ENCODE measurements at places on chromosomes 1 and 21. TPM values are rescaled to one million over a fixed set of nuclear protein-coding genes. Genes with fewer than 3 reads are reported as not detected.

The KIF21B gene
- 0.66 TPM for total RNA-seq

The TMCC2 gene
- 8.7 TPM for total RNA-seq

The MROH9 gene
- not detected for total RNA-seq

The BROX gene
- total RNA-seq = 68.4 TPM

The TFAP2E gene
- total RNA-seq = 1.4 TPM

The GBP5 gene
- total RNA-seq = not detected

The RAB7B gene
- not detected for total RNA-seq

- no peaks in the 10 kb centered on the region for H3K27me3 ChIP-seq
Observed at GRCh38 chr1:173255214-173255813, 48.2 kb upstream of the TNFSF4 start.

GRCh38 chr1:219566951-219567947, 45.7 kb downstream of the ZC3H11B start:
- peak overlapping the region; percentile 34 for H3K27ac ChIP-seq
- no peaks in the 10 kb centered on the region for H3K27me3 ChIP-seq
- H3K4me3 ChIP-seq = no peak overlapping the region
- H3K4me1 ChIP-seq = peaks cover 29% of the 10 kb centered on the region
- DNase-seq = peak; percentile 87

- H3K36me3 ChIP-seq = no peaks in the 10 kb centered on the region
- peak; percentile 56 for DNase-seq
- H3K4me1 ChIP-seq = peaks cover 8% of the 10 kb centered on the region
- H3K4me3 ChIP-seq = no peak overlapping the region
- H3K27ac ChIP-seq = no peak overlapping the region
Observed at GRCh38 chr1:231678011-231678432, 51.4 kb downstream of the DISC1 start.

GRCh38 chr1:173295995-173296394, 88.9 kb upstream of the TNFSF4 start:
- H3K4me3 ChIP-seq = no peak overlapping the region
- peaks cover 10% of the 10 kb centered on the region for H3K4me1 ChIP-seq
- H3K27ac ChIP-seq = no peak overlapping the region

GRCh38 chr21:38753557-38753971, 52.2 kb upstream of the ETS2 start:
- no peaks in the 10 kb centered on the region for H3K36me3 ChIP-seq
- H3K4me3 ChIP-seq = no peak overlapping the region
- H3K27ac ChIP-seq = no peak overlapping the region
- no peak for DNase-seq
- H3K4me1 ChIP-seq = peaks cover 24% of the 10 kb centered on the region
- no peaks in the 10 kb centered on the region for H3K27me3 ChIP-seq

- H3K36me3 ChIP-seq = no peaks in the 10 kb centered on the region
- no peak for DNase-seq
Observed at GRCh38 chr1:91243171-91243570, 161.5 kb downstream of the HFM1 start.

- no peaks in the 10 kb centered on the region for H3K27me3 ChIP-seq
- peak overlapping the region; percentile 44 for H3K27ac ChIP-seq
- no peaks in the 10 kb centered on the region for H3K36me3 ChIP-seq
- DNase-seq = peak; percentile 7
- peaks cover 25% of the 10 kb centered on the region for H3K4me1 ChIP-seq
Observed at GRCh38 chr1:221117133-221117532, 237.9 kb downstream of the HLX start.

DNA sequence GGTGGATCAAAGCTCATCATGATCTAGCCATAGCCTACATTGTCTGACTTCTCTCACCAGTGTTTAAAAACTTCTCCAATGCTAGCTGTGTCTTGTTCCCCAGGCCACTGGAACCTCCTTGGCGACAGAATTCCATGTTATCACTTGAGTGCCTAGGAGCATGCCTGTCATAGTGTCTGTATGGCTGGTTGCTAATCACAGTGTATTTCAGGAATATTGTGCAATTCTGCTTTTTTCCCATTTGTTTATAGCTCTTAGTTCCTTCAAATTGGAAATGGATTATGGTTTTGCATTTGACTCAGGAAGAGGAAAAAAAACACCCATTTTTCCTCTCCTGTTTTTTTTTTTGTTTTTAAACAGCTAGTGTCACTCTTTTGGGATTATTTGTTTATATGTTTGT, 25.5 kb downstream of the ROR1 start:
- H3K4me1 ChIP-seq = no peaks in the 10 kb centered on the region
- no peak for DNase-seq
- no peaks in the 10 kb centered on the region for H3K27me3 ChIP-seq
- H3K27ac ChIP-seq = no peak overlapping the region

DNA sequence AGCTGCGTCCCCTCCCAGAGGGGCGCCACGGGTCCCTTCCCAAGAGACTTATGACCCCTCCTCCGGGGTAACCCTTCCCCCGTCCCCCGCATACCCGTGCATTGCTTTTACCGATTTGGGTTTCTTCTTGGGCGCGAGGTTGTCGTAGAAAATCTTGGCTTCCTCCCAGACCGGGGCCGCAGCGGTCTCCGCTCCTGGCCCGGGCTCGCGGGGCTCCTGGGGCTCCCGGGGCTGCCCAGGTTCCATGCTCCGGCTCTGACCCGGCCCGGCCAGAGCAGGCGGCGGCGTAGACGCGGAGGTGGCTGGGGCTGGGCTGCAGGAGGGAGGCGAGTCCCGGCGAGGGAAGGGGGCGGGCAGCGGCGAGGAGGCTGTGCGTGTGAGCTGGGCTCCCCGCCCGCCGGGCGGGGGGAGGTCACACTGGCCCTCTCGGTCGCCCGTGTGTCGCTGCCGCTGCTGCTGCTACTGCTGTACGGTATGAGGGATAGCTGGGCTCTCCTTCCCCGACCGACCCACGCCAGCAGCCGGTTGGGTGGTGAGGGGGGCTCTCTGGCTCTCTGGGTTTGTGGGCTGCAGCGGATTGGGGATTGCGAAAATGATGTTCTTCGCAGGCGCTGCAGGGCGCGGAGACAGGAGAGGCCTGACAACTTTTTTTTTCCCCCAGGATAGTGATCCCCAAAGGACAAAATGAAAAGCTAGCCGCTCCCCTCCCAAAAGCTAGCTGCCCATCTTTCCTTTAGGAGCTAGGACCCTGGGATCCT, at the start of gene NT5C1A:
Gene NT5C1A, minus strand, starts transcription at position 315 of the 758 bp plus-strand sequence. Its CDS starts 69 bp downstream, at position 246.
- H3K36me3 ChIP-seq = no peaks in the 10 kb centered on the region
- DNase-seq = no peak
- no peak within 1 kb of the TSS for H3K27ac ChIP-seq
- no peaks in the 10 kb centered on the region for H3K4me1 ChIP-seq

DNA sequence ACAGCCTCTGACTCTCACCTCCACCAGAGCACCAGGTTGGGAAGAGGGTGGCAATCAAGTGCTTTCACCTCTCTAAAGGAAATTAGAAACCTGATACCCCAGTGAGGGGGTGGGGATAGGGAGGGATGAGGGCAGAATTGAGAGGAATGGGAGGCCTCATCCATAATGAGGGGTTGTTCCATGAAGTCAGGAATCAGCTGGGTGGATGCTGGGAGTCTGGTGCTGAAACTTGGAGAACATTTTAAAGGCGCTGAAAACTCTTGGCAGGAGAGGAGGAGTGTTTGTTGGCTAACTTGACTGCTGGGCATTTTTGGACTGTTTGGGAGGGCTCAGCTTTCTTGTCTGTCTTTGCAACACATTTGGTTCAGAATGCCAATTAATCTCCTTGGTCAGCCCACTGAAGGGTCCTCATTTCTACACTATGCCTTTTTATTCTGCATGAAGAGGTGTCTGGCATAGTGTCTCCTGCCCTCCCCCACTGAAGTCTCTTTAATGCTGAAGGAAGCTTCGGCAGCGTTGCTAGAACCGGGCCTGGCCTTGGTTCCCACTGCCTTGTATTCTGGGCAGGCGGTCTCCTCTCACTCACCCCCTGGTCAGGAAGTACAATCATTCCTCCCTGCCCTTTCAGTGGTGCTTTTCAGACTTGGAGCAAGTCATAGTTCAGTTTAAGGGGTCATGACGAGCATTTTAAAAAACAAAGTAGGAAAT, 2.2 kb downstream of the PHGDH start:
- H3K4me3 ChIP-seq = peak overlapping the region; percentile 98
- H3K27ac ChIP-seq = no peak overlapping the region
- no peaks in the 10 kb centered on the region for H3K27me3 ChIP-seq
- peak; percentile 4 for DNase-seq

DNA sequence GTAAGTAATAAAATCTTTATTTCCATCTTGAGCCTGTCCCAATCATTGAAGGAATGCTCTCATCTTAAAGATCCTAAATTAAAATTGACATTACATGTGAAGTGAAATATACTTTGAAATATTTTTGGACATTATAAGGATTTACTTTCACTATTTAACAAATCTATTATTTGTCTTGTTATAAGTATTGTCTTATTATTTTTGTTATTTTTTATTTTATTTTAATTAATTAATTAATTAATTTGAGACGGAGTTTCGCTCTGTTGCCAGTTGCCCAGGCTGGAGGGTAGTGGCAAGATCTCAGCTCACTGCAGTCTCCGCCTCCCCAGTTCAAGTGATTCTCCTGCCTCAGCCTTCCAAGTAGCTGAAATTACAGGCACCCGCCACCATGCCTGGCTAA, 343.2 kb downstream of the DPYD start:
- H3K4me3 ChIP-seq = no peak overlapping the region
- no peak for DNase-seq
- no peaks in the 10 kb centered on the region for H3K27me3 ChIP-seq
- H3K36me3 ChIP-seq = no peaks in the 10 kb centered on the region

DNA sequence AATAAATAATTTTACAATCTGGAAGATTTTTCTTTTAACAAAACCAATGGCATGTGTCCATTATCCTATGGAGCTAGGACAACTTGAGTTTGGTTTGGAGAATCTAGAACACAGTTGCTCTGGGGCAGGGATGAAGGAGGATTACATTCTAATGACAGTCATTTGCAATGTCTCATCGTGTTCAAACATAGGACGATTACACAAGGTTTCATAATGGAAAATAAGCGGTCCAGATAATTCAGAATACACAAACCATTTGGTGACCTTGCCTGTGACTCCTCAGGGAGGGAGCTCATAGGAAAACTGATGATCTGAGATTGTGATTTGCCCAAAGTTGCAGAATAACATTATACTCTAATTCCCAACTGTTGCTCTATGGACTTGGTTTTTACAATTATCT, 27.6 kb upstream of the RGL1 start:
- no peaks in the 10 kb centered on the region for H3K27me3 ChIP-seq
- DNase-seq = no peak
- no peaks in the 10 kb centered on the region for H3K4me1 ChIP-seq

GRCh38 chr1:47755101-47755990, 241.8 kb downstream of the TRABD2B start:
- no peaks in the 10 kb centered on the region for H3K27me3 ChIP-seq
- H3K4me1 ChIP-seq = no peaks in the 10 kb centered on the region
- no peaks in the 10 kb centered on the region for H3K36me3 ChIP-seq
- DNase-seq = peak; percentile 25
- H3K27ac ChIP-seq = no peak overlapping the region

DNA sequence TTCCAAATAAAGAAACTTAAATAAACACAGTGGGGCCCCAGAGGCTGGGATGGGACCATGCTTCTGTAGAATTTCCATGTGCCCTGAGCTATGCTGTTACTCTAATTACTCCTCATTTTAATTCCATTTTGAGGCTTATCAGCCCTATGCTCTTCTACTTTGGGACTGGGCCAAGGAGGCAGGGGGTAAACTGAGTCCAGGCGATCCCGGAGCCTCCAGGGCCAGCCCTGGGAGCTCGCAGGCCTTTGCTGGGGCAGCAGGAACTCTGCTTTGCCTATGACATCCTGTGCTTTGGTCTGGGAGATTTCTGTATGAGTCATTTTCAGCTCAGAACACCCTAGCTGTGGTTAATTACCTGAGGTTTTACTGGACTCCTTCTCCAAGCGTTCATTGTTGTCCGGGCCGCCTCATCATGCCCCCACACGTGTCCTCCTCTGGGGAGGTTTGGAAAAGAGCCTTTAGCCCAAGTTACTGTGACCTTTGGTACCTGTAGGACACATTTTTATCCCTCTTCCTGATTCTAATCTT, 95.7 kb downstream of the RHOU start:
- no peak overlapping the region for H3K4me3 ChIP-seq
- peak overlapping the region; percentile 30 for H3K27ac ChIP-seq
- H3K36me3 ChIP-seq = no peaks in the 10 kb centered on the region
- DNase-seq = peak; percentile 87

DNA sequence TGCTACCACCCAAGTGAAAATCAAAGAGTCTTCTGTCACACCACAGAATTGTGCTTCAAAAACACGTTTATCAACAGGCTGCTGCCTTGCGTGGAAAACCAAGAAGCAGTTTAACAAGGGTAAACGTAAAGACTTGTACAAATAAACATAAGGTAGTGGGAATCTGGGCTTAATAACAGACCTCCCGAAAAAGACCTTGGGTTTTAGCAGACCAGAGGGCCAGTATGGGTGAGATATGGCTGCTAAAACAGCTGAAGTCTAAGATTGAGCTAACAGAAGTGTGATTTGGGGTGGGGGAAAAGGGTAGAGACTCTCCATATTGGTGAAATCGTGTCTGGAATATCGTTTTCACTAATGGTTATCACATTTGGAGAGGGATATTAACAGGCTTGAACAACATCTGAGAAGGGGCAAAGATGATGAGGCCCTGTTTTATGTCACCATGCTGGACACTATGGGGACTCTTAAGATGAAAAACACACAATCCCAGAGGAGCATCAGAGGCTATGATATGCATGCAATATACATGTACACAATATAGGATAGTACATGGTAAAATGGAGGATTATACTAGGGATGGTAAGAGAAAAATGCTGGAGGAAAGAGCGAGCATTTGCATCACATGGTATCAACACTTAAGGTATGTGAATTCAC, 1.4 kb downstream of the MOV10 start:
- peak overlapping the region; percentile 99 for H3K4me3 ChIP-seq
- H3K36me3 ChIP-seq = peaks cover 6% of the 10 kb centered on the region
- DNase-seq = no peak
- H3K4me1 ChIP-seq = peaks cover 24% of the 10 kb centered on the region

DNA sequence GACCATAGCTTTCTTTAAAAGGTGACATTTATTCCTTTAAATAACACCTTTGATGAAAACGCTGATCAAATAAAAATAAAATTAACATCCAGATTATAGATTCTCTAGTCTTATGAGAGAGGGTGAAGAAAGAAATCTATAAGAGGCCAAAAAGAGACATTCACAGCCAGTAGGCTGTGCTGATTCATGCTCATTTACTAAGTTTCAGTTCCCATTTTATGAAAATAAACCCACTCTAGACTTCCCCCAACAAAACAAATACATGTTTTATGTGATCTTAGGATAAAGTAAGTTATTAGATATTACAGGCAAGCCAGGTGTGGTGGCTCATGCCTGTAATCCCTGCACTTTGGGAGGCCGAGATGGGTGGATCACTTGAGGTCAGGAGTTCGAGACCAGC, 21.1 kb downstream of the ESRRG start:
- H3K27me3 ChIP-seq = peaks cover 11% of the 10 kb centered on the region
- no peak overlapping the region for H3K4me3 ChIP-seq
- H3K4me1 ChIP-seq = no peaks in the 10 kb centered on the region
- no peaks in the 10 kb centered on the region for H3K36me3 ChIP-seq

DNA sequence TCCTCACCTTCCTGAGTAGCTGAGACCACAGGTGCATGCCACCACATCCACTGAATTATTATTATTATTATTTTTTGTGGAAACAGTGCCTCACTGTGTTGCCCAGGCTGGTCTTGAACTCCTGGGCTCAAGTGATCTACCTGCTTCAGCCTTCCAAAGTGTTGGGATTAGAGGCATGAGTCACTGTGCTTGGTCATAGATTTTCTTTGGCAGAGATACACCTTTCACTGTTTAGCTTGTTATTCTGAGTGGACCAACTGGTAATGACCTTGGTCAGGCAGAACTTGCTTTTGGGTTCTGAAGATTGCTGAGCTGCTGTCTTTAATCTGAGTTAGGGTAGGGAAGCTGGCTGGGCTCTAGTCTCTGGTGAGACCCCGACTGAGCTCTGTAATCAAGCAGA, 66.8 kb downstream of the DNAH14 start:
- H3K36me3 ChIP-seq = 0 out of 2 replicates have a peak, but pooled peaks cover 4% of the 10 kb centered on the region
- no peaks in the 10 kb centered on the region for H3K4me1 ChIP-seq
- no peak overlapping the region for H3K4me3 ChIP-seq
- DNase-seq = peak; percentile 63
- no peak overlapping the region for H3K27ac ChIP-seq
